Smooth muscle cell of the brain vasculature (primary cell): ENCODE measurements at places on chromosomes 4 and X.

- DNase-seq = no peak
Observed at GRCh38 chrX:72129661-72130060, 2.1 kb downstream of the RTL5 start.

DNA sequence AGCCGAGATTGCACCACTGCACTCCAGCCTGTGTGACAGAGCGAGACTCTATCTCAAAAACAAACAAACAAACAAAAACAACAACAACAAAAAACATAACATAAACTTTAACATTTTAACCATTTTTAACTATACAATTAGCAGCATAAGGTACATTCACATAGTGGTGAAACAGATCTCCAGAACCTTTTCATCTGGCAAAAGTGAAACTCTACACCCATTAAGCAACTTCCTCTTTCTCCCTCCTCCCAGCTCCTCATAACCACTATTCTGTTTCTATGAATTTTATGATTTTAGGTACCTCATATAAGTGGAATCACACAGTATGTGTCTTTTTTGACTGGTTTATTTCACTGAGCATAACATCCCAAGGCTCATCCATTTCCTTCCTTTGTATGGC, 103.6 kb downstream of the FAM13A start:
- DNase-seq = no peak

GRCh38 chrX:136210806-136211205, 40.4 kb downstream of the MAP7D3 start:
- no peak for DNase-seq

- DNase-seq = no peak
Observed at GRCh38 chr4:145176641-145177432, 3.6 kb downstream of the OTUD4 start.

DNA sequence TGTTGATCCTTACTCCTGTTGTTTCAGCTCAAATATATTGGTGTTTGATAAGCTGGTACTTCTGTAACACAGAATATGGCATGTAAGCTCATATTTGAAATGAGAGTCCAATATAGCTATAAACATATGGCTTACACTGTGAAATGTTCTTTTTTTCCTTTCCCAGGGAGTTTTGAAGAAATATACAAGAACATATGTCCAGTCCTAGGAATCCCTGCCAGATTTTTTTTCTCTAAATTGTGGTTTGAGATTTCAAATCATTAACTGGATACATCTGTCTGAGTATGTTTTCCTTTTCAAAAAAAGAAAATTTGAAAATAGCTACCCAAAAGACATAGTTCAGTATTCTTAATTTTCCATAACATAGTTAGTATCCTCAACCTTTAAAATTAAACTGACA, 60.2 kb downstream of the HMGB2 start:
- DNase-seq = no peak

DNA sequence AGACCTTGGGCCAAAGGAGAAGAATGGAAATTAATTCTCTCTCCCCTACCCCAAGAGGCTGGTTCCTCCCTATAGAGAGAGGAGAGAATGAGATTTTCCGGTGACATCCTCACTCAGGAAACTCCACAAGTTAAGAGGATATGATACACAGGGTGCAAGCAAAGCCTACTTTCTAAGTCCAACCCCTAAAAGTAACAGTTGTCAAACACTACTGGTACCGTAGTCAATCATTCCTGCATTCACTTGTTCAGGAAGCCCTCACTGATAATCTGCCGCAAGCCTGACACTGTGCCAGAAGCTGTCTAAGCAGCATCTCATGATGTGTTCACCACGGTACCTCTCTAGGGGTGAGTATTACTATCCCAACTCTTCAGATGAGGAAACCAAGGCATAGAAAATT, 41.7 kb downstream of the KDR start:
- no peak for DNase-seq
